ENCODE measurements at places on chromosomes 7 and 10.

- DNase-seq = no peak
These were observed 36.8 kb upstream of the FOXK1 start for GRCh38 chr7:4645246-4645645.

- no peak for DNase-seq
These were observed 60.3 kb upstream of the IL6 start for GRCh38 chr7:22666732-22667131.

DNA sequence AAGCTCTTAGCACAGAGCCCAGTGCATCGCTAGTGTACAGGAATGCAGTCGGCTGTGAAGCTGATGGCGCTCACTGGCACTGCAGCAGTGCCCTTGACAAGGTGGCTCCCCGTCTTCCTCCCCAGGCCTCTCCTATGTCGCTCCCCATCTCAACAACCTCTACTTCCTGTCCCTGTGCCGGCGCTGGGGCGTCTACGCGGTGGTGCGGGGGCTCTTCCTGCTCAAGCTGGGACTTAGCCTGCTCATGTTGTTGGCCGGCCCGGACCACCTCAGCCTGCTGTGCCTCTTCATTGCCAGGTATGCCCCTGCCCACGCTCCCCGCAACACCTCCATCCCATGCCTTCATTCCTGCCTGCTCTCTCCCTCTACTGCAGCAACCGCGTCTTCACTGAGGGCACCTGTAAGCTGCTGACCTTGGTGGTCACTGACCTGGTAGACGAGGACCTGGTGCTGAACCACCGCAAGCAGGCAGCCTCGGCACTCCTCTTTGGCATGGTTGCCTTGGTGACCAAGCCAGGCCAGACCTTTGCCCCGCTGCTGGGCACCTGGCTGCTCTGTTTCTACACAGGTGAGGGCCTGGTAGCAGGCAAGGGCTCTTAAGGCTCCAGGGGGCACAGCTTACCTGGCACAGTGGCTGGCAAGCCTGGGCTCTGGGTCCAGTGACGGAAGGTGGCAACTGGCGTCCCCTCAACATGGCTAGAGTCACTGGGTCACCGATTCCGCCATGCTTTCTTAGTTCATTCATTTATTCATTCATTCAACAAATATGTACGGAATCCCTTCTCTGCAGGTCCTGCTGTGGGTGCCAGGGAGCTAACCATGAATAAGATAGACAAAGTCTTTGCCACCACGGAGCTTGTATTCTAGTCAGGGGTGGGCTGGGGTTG, 22.3 kb upstream of the C10orf95 start:
- no peak for DNase-seq

DNA sequence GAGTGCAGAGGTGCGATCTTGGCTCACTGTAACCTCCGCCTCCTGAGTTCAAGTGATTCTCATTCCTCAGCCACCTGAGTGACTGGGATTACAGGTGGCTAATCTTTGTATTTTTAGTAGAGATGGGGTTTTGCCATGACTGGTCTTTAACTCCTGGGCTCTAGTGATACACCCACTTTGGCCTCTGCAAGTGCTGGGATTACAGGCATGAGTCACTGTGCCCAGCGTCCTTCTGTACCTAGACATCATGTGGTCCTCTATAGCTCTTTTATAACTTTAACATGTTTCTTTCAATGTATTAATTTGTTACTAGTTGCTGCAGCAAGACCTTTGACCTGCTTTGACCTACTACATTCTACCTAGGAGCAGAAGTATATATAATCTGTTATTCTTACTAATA, 38.7 kb upstream of the BICC1 start:
- no peak for DNase-seq

DNA sequence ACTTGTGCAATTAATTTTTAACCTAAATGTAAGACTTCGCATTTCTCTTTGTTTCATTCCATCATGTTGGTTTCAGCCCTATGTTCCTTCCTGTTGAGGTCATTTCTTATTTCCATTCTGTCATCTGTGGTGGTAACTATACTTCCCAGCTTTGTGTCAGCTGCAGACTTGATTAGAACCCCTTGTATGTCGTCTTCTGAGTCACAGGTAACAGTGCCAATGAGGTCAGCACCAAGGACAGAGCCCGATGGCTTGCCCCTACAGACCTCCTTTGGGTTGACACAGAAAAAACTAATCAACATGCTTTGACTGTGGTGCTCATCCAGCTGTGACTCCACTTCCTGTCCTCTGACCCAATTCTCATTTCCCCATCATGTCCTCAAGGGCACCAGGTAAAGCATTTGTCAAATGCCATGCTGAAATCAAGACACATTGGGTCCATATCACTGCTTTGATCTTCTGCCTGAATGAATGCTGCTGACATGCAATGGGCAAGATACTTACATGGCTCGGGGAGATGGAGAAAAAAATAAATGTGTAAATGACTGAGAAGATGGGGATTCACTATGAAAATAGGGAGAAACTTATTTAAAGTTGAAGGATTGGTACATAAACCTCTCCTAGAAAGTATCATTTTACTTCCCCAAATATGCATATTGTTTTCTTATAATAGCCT, 25.6 kb upstream of the CRTAC1 start:
- no peak for DNase-seq

- DNase-seq = no peak
These were observed 64.0 kb upstream of the SLF2 start for GRCh38 chr10:100848770-100849169.

GRCh38 chr7:110386006-110386405, 704.9 kb upstream of the LRRN3 start:
- no peak for DNase-seq

- DNase-seq = no peak
These were observed 179.4 kb downstream of the ARID5B start for GRCh38 chr10:62080905-62081304.

All from CD8-positive, alpha-beta memory T cell (primary cell).